GM20000 (cell line): ENCODE measurements at places on chromosomes 1 and 21.

- no peak for DNase-seq
Observed at GRCh38 chr1:2966449-2967328, 54.6 kb upstream of the ACTRT2 start.

GRCh38 chr1:50350421-50350820 lies 72.8 kb downstream of the DMRTA2 start:
- no peak for DNase-seq

DNA sequence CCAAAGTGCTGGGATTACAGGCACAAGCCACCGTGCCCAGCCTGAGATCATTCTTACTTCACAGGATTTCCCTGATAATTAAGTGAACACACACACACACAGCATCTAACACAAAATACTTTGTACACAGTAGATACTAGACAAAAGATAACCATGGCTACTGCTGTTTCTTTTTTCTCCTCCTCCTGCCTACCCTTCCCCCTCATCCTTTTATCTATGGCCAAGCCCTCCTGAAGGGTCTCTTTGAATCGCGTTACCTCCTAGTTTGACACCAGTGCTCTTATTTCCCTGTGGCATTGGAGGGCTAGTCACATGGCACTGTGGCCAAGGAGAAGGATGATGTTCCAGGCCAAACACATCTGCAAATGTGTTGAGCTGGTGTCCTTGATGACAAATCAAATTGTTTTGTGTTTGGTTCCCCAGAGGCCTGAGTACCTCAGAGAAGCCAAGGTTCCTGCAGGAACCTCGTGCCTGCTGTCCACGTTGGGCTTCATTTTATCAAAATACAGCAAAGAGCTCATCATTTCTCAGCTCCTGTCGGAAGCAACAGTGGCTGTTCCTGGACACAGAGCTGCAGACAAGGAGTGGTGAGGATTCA lies 20.6 kb downstream of the NDUFS5 start:
- DNase-seq, result no peak

- no peak for DNase-seq
Observed at GRCh38 chr1:161000736-161001480, 20.0 kb downstream of the F11R start.

GRCh38 chr1:233971753-233972152 lies 67.3 kb downstream of the SLC35F3 start:
- DNase-seq, result no peak

GRCh38 chr1:156135930-156136871 lies 17.2 kb upstream of the SEMA4A start:
- DNase-seq, result no peak

DNA sequence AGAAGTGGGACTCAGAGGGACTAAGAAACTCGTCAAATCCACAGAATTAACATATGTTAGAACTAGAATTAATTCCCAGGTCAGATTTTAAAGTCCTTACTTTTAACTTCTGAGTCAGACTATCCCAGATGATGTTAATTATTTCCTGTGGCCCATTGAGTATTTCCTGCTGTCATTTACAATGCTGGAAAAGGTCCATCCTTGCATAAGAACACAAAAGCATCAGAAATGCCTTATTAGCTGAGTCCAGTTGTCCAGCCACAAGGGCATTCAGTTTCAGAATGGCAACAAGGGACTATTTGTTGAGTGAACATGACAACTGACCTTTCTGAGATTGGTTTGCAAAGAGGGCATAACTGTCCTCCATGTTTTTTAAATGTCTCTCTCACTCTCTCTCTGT lies 16.5 kb upstream of the HIVEP3 start:
- DNase-seq, result no peak

GRCh38 chr21:16534408-16535101 lies 804.8 kb downstream of the USP25 start:
- DNase-seq, result no peak

DNA sequence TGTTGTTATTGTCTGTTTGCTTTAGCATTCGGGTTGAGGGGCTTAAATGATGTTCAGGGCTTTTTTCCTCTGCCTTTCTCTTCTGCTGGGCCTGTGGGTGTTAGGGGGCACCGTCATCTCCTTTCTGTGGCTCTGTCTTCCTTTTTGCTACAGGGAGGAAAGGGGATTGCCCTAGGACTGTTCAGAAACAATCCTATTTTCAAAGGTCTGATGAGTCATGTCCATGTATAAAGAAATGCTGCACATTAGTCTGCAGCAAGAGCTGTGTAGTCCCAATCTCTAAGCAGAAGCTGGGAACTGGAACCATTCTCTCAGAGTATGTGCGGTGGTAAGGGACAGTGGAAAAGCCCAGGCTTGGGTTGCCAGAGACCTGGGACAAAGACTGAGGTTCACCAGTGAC lies 462.3 kb downstream of the OMA1 start:
- no peak for DNase-seq

DNA sequence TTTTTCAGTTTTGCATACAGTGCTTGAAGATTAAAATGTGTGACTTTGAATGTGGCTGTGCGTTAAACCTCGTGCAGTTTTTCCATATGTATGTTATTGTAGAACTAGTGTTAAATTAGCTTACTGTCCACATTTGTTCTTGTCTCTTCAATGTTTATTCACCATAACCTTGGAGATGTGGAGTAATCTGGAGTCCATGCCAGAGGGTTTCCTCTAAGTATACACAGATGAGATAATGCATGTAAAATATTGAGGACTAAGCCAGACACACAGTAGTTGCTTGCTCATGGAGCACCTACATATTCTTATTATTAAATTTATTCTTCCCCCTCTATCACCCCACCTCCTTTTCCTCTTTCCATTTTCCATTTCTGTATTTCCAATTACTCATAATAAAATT lies 7.7 kb upstream of the GIPC2 start:
- DNase-seq, result no peak

DNA sequence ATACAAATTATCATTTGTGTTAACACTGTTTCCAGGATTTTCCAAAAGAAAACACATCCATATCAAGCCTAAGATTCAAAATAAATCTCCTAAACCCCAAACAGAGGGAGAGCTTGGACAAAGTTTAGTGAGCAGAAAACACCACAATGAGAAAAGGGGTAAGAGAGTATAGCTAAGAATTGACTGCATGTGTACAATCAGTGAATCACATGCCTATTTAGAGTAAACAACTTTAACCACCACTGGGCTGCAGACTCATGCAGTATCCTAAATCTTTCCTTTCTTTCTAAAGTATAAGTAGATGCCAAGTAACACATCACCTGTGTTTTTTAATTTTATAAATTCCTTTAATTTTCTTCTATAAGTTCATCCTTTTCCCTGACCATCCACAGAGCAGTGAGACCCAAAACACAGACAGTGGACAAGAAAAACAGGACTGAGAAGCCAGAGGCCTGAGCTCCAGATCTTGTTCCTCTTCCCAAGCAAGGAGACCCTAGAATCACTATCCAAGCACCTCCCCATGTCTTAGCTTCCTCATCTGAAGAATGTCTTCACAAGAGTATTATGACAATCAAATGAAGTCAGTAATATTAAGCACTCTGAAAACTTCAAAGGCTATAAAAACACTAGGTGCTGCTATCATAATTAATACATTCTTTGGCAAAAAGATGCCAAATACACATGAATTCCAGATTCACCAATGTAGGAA lies 93.1 kb downstream of the VAV3 start:
- no peak for DNase-seq

GRCh38 chr1:41806472-41807155 lies 112.1 kb downstream of the HIVEP3 start:
- DNase-seq, result peak; percentile 36

DNA sequence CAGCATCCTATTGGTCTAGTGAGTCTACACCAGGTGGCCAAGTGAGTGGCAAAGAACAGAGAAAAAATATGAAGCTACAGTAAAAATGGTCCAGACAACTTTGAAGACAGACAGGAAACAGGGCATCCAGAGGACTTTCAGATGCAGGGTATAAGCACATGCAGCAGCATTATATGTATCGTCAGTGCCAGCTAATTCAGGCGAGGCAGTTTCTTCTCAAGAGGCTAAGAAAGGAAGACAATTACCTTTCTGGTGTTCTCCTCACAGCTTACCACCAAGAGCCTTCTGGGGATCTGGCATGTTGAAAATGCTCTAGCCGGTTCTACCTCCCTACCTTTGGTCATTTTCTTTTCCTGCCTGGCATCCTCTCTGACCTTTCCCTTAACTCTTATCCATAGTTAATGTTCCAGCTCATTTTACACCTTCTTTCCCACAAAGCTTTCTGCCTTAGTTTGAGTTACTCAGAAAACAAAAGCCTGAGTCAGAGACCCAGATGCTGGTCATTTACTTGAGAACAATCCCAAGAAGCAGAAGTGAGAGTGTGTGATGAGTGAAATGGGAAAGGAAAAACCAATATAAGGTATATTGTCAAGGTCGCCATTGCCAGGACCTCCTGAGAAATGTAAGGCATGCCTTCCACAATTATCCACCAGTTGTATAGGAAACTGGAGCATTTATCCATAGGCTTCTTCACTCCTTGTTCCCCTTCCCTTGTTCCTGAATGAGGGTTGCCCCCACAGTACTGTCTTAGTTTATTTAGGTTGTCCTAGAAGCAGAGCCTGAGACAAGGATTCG lies 444.1 kb downstream of the PLPP3 start:
- peak; percentile 20 for DNase-seq

DNA sequence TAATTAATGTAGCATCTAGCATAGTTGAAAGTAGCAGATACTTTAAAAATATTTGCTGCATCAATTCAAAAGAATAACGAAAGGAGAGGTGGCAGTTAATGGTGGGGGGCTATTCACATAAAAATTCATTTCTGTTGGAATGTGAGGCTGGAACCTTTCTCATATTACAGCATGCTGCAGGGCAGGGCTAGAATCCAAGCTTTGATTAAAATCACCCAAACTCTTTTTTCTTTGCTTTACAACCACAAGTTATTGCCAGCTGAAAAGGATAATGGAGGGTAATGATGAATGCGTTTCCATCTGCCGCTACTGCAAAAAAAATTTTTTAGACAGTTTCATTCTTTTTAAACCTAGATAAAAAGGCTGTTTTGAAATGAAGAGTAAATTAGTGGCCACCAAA lies 9.8 kb downstream of the DISP1 start:
- no peak for DNase-seq

- no peak for DNase-seq
Observed at GRCh38 chr1:21143752-21144151, 32.9 kb downstream of the EIF4G3 start.

DNA sequence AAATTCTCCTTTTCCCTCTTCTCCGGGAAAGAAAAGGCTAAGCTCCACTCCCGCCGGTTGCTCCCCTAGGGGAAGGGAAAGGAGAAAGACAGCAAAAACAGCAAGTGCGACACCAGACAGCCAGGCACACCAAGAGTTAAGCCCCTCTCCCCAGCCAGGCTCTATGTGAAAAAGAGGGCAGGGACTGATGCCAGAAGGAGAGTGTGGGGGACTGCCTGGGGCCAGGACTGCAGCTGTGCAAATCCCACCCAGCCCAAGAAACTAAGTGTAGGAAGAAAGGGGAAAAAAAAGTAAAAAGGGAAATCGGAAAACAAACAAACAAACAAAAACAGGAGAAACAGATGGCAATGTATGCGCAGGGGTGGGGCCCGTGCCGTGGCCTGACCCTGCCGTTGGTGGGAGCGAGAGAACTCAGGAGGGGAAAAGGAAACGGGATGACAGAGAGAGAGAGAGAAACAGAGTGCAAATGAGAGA lies 27.7 kb upstream of the FMO1 start:
- no peak for DNase-seq

DNA sequence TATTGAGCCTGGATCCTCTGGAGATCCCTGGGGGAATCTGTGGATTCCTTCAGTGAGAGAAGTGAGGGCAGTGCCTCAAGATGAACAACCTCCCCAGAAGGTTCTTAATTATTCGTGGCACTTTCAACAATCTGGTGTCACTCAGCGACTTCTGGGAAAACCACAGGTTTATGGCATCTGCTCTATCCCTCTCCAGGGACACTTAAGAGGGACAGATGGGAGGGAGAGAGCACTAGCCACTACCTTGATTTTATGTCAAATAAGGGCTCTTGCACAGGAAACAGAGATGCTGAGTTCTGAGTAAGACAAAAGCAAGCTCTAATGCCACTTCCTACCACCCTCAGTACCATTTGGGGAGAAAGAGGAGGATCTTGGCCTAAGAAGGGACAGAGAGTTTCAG lies 21.2 kb upstream of the CHI3L1 start:
- DNase-seq, result no peak

- DNase-seq, result no peak
Observed at GRCh38 chr1:103220631-103221041, 112.3 kb upstream of the COL11A1 start.

DNA sequence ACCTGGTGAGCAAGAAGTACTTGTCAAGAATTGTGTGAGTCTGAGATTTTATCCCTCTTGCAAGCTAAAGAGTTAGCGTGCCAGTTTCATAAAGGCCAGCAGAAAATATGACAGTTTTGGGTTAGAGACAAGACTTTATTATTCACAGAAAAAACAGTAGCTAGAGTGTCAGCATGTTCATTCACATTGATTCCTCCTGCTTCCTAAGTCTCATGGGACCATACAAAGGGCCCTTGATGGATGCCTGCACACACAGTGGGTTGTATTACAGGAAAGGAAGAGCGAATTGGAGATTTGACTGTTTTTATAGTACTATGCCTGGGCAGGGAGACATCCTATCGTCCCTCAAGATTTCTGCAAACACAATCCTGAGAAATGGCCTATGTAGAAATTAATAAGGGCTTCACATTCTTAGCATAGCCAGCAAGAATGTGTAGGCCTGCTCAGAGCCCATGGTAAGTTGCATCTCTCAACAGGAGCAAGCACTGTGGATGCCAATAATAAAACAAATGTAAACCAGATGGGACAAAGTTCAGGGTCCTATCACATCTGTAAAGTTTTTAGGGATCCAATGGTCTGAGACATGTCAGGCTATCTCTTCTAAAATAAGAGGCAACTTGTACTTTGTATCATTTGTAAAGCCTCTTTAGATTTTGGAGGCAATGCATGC lies 4.0 kb upstream of the ASPM start:
- DNase-seq, result no peak

DNA sequence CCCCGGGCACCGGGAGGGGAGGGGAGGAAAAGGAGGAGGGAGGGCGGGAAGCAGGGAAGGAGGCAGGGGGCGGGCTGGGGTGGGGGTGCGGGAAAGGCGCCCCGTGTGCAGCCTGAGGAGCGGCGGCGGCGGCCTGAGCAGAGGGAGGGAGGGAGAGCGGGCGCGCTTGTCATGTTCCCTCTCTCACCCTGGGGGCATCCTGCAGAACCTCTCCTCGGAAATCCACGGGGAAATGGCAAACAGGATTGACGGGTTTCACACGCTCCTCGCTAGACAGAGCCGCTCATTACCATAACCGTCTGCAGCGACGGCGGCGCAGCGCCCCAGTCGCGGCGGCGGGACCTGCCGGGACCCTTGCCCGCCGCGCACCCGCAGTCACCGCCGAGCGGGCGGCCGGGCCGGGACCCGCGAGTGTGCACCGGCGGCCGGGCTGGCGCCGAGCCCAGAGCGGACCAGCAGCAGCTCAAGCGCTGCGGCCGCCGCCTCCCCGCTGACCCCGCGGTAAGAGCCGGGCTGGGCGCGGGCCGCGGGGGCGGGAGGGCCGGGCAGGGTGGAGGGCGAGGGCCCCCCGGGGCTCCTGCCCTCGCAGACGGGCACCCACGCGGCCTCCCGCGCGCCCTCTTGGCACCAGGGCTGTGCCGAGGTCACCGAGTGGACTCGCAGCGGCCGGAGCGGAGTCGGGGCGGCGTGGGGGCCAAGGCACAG lies at the start of gene SERTAD4:
TSS of gene SERTAD4 (plus strand) at position 286 of the 705 bp plus-strand sequence. CDS start 5,165 bp downstream, outside the sequence.
- DNase-seq, result peak; percentile 38

GRCh38 chr1:228150461-228151179 lies 890 bp downstream of the GJC2 start:
- DNase-seq, result no peak
